Stimulated activated CD4-positive, alpha-beta T cell treated with anti-CD3 and anti-CD28 coated beads, Interleukin-12 subunit alpha, Interleukin-12 subunit beta, amount 100 ng/mL, for 24 hours (primary cell): ENCODE measurements at places on chromosomes 12 and 14.

DNA sequence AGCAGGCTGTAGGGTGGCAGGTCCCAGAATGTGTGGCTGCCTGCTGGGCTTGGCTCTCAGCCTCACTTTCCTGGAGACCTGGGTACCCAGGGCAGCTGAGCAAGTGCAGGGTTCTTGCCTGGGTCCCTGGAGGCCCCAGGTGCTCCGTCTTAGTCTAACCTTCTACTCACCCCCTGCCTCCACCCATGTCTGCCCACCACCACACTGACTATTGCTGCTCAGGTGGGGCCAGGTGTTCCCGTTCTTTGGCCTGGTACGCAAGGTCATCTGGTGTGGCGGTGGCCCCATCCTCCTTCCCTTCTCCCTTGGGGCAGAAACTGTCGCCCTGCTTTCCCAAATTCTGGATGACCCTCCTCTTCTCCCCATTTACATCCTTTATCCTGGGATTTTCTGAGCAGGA lies 319.9 kb downstream of the TMEM121 start:
- no peak for DNase-seq

DNA sequence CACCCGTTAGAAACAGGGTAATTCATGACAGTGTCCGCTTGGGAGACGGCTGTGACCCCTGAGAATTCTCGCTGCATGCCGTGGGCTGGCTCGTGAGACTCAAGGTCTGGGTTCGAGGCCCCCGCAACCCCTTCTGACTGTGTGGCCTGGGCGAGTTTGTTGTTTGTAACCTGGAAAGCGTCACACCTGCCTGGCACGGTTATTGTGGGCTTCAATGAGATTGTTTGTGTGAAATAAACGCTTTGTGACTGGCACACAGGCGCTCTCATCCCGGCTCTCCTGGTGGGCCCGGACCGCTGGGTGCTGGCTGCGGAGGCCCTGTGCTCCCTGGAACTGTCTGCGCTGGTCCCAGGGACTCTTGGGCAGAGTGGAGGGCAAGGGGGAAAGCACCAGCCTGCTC lies 33.9 kb downstream of the MEG3 start:
- DNase-seq: no peak

- DNase-seq: no peak
These were observed 23.6 kb downstream of the IRF2BPL start for GRCh38 chr14:77004711-77005460.

- DNase-seq: no peak
These were observed 171.8 kb downstream of the FLRT2 start for GRCh38 chr14:85701763-85702162.

GRCh38 chr14:38199076-38199475 lies 8.6 kb upstream of the SSTR1 start:
- no peak for DNase-seq

GRCh38 chr12:19227880-19228210 lies 98.3 kb downstream of the PLEKHA5 start:
- no peak for DNase-seq

GRCh38 chr12:108120863-108121165 lies 8.3 kb upstream of the WSCD2 start:
- DNase-seq: no peak

DNA sequence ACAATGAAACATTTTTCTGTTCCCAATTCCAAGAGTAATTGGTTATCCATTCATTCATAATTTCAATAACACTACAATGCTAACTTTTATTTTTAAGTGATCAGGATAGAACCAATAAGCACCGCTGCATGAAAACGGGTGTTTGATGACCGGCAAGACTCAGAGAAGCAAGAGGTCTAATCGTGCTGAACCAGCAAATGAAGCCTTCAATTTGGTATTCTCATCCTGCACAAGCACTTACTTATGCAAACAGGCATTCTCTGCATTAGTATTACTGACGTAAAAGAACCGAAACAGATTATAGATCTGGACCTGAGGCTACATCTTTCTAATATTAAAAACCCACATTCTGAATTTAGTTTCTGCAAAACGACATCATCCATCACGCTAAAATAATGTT lies 67.7 kb downstream of the RBM19 start:
- no peak for DNase-seq

DNA sequence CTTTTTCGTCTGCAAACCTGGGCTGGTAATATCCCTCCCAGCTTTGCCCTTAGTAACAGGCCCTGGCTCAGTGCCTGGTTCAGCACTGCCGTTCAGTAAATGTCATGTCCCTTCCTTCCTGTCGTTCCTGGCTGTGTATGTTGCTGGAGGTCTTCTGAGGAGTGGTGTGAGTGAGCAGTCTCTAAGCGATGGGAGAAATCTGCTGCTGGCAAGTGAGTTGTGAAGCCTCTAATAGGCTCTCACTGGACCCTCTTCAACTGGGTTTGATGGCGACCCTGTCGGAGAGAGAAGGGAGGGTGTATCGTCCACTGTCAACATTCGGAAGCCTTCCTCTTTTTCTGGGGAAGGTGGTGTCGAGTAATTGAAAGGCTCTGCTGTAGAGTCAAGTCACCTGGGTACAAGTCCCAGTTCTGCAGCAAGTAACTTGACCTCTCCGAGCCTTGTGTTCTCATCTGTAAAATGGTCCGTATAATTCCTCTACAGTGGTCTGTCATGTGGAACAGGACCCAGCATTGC lies 62.8 kb downstream of the HRK start:
- no peak for DNase-seq

- no peak for DNase-seq
These were observed 34.2 kb downstream of the BICD1 start for GRCh38 chr12:32140877-32141276.

DNA sequence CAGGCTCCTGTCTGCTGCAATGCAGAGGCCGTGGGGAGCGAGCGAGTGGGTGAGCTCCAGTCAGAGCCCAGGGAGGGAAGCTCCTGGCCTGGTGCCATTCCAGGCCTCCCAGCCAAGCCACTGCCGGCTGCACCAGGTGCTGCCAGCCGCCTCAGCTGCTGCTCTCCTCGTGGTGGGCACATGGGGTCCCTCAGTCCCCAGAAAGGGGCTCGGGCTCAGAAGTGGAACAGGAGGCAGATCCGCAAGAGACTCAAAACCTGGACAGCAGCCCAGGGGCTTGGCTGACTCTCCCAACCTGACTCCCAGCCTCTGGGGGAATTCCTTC lies 2.4 kb downstream of the ABCB9 start:
- no peak for DNase-seq

GRCh38 chr12:106744600-106744999 lies 29.9 kb upstream of the RIC8B start:
- DNase-seq: no peak

DNA sequence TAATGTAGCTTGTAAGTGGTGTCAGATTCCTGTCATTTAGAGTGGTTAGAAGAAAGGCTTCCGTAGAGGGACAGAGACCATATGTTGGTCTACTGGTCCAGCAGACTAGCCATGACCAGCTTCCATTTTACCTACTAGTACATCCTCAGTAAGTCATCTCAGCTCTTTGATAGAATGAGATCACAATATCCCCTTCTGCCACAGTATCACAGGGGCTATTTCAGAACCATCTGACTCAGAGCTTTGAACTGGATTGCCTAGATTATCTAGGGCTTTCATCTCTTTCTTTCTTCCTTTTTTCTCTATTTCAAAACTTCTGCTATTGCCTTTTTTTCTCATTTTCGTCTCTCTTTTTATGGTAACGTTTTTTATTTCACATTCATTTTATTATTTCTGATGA lies 4.7 kb downstream of the ZDHHC17 start:
- no peak for DNase-seq

DNA sequence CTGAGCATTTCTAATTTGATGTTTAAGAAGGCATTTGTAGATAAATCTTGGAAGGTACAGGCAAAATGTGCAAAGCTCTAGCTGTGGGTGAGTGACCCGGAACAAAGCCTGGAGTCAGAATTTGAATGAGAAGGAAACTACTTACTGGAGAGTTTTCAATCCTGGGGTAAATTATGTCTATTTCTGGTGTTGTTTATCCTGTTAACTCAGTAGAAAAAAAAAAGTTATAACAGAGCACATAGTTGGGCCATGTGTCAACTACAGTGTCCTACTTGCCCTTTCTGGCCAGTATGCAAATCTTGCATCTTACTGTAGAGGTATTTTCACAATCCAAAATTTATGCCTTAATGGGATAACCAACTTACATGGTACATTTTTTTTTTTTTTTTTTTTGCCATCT lies 182.3 kb downstream of the SYNE2 start:
- DNase-seq: no peak

DNA sequence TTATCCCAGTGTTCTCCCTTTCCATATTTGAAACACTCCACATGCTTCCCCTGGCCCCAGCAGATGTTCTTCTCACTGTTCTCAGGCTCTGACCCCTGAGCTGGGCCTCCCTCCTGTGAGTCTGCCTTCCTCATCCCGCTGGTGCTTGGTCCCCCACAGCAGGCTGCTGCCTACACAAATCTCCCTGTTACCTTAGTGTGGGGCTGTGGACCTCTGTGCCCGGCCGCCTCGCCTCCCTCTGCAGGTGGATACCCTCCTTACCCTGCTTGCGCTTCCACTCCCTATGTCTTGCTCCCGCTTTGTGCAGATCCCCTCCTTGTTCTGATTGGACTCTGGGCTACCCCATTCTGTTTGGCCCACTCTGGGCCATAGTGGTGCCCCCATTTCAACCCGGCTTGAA lies 6.9 kb downstream of the DERA start:
- no peak for DNase-seq

GRCh38 chr12:93624595-93625294 lies 52.3 kb downstream of the SOCS2 start:
- DNase-seq: no peak

DNA sequence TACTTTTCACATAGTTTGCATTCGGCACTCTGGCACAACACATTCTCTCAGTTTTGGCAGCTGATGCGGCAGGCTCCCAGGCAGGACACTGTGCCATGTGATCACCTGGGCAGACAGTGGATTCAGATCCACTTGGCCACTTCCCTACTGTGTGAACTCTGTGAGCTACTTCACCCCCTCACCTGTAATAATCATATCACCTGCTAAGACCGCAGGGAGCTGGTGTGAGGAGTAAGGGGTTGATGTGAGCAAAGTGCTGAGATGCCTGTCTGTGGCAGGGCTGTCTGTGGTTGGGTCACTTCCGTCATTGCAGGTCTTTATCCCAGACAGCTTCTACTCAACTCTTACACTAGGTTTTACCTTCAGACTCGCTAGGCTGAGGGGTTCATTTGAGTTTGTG lies 50.4 kb upstream of the AMN start:
- DNase-seq: no peak

DNA sequence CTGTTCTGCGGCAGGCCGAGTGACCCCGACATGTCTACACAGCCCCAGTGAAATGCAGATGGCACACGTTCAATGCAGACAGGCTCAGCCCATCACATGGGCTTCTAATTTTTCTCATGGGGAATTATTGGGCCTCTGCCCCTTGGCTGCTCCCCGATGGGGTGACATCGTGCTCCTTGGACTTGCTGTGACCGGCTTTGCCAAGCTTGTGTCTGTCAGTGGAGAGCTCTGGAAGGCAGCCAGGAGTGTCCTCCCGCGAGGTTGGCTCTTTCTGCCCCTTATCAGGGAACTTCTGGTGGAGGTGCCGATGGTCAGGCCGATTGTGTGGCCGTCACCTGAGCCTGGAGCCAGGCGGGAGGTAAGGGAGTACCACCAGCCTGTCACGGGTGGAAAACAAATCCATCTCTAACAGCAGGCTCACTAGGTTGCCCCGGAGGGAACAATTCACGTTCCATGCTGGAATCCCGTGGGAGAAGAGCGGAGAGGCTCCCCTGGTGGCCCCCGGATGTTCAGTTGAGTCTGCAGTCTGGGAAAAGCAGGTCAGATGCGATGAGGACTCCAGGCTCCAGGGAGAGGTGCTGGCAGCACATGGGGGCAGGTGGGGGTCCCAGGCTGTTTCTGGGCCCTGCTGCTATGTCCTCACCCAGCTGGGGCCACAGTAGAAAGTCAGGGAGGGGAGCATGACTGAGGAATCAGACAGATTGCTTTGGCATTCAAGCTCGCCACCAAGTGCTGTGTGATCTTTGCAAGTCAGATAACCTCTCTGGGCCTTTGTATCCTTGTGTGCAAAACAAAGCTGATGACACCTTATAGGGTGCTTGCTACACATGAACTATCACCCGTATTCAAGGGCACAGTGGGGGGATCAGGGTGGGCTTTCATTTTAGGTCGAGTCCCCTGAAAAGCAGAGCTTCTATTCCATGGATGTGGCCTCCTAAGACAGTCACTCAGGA lies 43.2 kb upstream of the EML1 start:
- DNase-seq: no peak

DNA sequence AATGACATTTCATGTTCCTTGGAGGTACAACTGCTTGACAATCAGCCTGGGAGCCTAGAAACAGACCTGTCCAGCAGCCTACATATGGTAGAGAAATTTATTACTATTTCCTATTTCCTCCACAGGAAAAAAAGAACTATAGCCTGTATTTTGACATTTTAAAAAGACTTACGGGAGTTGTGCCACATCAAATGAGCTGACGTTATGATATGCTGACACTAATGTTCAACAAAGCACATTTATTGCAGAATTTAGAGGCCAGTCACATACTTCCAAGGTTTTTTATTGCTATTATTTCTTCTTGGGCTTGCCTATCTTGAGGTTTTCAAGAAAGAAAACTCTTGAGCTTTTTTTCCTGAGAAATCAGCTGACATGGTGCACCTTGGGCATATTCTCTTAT lies 305.3 kb downstream of the LRIG3 start:
- DNase-seq: no peak

DNA sequence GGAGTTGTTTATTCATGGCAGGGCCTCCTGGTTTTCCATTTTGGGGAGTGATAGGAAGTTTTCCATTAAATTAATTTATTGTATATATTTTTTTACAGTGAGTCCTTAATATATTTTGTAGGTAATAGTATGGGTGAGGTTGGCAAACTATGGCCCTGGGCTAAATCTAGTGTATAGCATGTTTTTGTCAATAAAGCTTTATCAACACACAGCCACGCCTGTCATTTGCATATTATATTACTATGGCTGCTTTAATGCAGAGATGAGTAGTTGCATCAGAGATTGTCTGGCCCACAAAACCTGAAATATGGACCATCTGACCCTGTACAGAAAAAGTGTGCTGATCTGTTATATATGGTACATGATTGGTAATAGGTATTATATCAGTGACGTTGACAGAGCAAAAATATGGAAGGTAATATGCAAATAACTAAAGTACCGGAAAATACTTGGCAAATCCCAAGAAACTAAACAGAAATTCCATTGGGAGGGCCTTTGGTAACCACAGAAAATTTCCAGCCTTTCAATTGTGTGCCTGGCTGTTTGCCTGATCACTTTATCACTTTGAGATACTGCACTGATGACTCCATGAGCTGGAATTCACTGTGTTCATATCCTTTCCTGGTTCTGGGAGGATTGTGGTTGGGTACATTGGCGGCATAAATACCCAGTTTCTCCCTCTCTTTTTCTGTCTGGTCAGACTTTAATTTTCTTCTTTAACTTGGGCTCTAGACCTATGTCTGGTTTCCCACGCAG lies 61.7 kb upstream of the RFLNA start:
- DNase-seq: no peak

- no peak for DNase-seq
These were observed 10.6 kb downstream of the ACVRL1 start for GRCh38 chr12:51917746-51918453.

DNA sequence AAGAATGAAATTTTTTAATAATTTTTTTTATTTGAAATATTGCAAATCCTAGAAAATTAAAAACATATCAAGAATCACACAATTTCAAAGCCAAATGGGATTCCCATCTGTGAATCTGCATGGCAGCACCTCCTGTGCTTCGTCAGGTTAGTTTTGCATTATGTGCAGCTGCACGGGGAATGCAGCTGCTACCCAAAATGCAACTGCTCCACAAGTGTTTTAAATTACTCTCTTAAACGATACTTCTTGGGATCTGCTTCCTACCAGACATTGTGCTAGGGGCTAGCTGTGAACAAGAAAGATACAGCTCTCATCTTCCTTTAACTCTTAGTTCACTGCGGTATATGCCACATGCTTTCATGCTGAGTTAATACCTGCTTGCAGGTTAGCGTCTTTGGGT lies 154.2 kb downstream of the CRADD start:
- DNase-seq: no peak
